ENCODE measurements at places on chromosomes 16 and 17.
A peak's percentile ranks its signal among the peaks of the same experiment; 100 is the strongest.

GRCh38 chr17:70059649-70060048 is 15.4 kb upstream of the KCNJ16 start:
- no peak for DNase-seq

DNA sequence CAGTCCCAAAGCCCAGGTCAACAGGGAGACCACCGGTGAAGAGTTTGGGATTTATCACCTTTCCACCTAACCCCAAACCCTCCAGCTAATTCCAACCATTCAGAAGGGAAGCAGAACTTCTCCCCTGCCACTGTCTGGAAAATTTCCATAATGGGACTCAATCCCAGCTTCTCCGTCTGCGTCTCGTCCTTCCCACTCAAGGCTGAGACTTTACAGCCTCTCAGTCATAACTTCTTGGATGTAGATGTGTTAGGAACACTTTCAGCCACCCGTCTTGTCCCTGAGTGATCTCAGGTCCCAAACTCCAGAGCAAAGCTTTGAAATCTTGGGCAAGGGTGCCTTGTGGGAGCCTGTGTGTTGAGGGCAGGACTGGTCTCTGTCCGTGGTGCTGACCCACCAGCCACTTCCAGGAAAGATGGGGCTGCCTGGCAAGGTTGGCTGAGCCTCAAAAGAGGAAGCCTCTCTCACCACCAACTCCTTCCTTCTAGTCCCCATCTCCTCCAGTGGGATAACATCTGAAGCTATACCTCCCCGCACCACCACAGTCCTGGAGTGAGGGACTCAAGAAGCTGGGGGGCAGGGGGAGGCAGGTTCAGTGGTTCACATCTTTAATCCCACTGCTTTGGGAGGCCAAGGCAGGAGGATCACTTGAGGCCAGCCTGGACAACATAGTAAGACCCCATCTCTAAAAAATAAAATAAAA is 9.3 kb downstream of the GAS2L2 start:
- DNase-seq: no peak

DNA sequence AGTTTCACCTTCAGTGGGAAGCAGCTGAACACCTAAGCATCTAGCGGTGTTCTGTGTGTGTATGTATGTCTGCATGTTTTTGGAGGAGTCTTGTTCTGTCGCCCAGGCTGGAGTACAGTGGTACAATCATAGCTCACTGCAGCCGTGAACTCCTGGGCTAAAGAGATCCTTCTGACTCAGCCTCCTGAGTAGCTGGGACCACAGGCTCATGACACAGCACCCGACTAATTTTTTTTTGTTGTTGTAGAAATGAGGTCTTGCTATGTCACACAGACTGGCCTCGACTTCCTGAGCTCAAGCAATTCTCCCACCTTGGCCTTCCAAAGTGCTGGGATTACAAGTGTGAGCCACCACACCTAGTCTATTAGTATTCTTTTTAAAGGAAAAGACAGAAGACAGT is 30.2 kb upstream of the FAAP100 start:
- no peak for DNase-seq

DNA sequence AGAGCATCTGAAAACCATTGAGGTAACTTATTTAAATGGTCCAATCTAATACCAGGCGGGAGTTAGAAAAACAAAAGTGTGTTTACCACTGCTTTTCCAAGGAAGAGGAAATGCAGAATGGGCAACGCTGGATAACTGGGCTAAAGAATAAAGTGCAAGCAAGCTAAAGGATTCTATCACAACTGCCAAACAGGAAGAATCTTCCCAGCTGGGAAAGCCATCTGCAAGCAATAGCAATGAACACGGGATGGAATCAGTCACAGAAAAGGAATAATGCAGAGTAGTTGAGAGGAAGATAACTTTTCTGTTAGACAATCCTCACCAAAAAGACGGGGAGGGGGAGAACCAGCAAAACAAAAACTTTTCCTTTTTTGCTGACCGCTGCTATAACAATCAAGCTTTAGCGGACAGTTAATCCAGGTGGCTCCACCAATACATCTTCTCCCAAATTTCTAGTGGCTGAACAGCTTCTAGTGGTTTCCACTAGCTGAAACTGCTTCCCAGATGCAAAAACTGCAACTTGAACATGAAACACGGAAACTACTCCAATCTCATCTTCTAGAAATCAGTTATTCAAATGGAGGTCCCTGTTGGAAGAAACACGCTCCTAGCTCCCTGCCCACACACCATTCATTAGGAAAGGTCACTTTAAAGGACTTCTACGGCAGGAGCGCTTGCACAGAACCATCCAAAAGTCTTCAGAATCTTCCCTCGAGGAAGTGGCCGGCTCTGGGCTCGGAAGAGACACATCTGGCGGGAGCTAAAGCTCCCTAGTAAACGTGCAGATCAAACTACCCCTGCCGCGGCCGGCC is 929 bp downstream of the TMEM11 start:
- DNase-seq: no peak

GRCh38 chr16:87723226-87723623 is 42.6 kb downstream of the KLHDC4 start:
- DNase-seq: peak; percentile 89

DNA sequence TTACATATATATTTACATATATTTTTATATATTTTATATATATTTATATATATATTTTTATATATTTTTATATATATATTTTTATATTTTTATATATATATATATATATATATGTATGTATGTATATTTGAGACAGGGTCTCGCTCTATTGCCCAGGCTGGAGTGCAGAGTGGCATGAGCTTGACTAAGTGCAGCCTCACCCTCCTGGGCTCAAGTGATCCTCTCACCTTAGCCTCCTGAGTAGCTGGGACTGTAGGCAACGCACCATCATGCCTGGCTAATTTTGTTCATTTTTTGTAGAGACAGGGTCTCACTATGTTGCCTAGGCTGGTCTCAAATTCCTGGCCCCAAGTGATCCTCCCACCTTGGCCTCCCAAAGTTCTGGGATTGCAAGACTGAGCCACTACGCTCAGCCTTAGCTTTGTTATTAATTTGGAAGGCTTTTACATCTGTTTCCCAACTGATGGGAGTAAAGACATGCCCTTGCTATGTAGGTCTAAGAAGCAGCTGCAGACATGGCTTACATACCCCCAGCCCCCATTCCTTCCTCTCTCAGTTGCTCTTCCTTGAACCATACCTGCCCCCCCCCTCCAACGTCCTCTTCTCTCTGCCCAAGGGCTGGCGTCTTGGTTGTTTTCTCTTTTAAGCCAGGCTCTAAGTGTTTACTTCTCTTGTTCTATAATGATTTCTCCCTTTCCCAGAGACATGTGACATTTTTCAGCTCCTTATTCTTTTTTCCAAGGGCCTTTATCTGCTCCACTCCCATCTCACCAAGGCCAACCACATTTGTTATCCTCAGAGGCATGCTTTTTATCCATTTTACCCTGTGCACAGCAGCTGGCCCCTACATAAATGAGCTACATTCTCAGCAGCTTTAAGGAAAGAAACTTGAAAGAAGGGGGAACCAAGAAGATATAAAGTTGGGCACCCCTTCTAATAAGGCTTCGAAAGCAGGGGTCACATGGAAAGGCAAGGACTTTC is 64.2 kb upstream of the ATF7IP2 start:
- DNase-seq: no peak

DNA sequence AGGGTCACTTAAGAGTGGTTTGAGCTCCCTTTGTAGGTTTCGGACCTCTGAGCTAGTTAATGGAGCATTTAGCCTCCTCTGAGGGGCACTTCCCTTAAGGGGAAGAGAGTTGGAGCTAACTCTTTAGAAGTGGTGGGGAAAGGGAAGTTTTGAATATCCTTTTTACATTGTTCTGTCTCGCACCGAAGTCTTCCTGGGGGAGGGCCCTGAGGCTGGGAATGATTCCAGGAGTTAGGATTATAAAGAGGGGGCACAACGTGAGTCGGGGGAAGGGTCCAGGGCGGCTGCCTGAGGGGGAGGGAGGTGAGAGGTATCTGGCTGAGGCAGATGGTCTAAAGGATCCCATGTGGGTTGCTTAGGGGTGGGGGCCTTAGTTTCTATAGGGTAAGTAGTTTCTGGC is 32.3 kb downstream of the SEC14L1 start:
- no peak for DNase-seq

DNA sequence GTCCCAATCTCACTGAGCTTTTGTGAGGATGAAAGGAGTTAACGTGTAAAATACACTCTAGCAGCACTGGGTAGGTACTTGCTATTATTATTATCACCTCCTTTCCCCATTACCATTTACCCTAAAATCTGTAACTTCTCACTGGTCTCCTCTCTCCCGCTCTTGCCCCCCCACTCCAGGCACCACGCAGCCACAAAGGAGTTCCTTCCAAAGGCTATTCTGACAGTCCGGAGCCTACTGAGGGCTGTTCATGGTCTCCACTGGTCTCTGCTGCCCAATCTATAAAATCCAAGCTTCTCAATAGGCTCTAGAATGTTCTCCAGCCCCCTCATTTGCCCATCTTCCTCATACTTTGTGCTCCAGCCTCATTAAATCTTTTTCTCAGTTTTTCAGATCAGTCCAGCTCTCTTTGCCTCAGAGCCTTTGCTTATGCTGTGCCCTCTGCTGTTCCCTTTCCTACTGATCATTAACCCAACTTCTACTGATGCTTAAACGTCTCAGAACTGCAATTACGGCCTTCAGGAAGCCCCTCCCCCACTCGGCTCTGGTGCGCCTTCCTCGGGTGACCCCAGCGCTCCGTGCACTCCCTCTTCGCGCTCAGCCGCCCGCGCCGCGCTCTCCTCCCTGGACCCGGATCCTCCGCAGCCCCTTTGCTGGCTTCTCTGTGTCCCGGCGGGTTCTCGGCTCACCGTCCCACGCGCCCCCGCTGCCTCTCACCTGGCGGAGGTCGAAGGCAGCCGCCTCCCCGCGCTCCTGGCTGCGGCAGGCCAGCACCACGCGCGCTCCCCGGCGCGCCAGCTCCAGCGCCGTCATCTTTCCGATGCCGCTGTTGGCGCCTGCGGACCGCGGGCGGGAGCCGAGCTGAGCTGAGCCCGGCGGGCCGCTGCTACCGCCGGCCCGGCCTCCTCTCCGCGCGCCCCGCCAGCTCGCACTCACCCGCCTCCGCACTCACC is 737 bp downstream of the DHRS13 start:
- peak; percentile 45 for DNase-seq

GRCh38 chr17:12985431-12986293 is 32.2 kb downstream of the ELAC2 start:
- peak; percentile 95 for DNase-seq

DNA sequence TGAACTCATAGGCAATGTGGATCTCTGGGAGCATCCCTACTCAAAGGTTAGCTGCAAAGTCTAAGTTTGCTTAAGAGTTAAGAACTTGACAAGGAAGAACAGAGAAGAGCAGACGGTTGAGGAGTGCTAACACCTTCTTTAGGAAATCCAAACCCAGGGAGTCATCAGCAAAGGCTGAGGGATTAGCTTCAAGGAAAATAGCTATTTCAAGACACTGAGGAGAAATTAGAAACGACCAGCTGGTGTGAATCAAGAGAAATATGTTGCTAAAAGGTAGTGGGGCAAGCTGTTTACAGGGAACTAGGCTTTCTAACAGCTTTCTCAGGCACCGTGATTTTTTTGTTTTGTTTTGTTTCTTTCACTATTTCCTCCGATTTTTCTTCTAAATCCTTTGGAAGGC is 90.7 kb downstream of the CDH8 start:
- no peak for DNase-seq

- no peak for DNase-seq
Measured at GRCh38 chr16:57469917-57470470, 7.5 kb downstream of the POLR2C start.

DNA sequence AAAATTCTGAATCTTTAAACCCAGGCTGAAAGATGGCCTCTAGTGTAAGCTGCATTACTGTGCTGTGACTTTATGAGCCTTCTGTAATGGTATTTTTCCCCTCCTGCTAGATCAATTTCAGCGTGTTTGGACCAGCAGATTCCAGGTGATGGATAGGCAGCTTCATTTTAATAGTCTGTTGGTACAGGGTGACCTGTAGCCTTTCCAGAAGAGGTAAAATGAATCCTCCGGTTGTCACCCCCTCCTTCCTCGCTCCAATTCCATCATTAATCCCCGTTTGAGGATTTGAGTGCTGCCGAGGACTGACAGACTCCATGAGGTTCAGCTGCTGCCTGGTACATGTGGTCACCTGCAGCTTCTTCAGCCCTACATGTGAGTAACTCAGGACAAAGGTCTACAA is 48.9 kb downstream of the MYH3 start:
- no peak for DNase-seq

GRCh38 chr16:74732707-74733350 is 32.2 kb upstream of the MLKL start:
- no peak for DNase-seq

DNA sequence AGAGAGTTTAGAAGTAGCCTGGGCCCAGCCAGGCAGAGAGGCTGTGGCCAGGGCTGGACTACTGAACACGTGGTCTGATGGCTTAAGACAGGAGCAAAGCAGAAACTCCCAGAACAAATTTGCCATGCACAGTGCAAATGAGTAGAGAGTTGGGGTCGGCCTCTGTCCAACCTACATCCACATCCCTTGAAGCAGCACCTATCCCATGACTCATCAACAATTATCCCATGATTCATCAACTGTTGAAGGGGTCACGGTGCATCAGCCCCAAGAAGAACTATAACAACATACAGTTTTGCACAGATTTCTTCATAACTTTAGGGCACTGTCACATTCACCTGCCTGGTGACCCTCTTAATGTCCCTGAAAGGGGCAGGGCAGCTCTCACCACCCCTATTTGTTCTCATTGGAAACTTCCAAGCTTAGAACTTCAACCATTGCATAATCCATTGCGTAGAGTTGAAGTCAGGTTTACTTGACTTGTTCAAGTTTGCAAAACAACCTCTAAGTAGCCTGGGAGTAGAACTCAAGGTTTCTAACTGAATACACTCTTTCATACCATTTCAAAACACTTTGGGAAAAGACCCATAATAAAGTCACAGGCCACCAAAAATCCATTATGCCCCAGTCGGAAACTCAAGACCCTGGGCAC is 235.2 kb upstream of the CDH5 start:
- DNase-seq: no peak

DNA sequence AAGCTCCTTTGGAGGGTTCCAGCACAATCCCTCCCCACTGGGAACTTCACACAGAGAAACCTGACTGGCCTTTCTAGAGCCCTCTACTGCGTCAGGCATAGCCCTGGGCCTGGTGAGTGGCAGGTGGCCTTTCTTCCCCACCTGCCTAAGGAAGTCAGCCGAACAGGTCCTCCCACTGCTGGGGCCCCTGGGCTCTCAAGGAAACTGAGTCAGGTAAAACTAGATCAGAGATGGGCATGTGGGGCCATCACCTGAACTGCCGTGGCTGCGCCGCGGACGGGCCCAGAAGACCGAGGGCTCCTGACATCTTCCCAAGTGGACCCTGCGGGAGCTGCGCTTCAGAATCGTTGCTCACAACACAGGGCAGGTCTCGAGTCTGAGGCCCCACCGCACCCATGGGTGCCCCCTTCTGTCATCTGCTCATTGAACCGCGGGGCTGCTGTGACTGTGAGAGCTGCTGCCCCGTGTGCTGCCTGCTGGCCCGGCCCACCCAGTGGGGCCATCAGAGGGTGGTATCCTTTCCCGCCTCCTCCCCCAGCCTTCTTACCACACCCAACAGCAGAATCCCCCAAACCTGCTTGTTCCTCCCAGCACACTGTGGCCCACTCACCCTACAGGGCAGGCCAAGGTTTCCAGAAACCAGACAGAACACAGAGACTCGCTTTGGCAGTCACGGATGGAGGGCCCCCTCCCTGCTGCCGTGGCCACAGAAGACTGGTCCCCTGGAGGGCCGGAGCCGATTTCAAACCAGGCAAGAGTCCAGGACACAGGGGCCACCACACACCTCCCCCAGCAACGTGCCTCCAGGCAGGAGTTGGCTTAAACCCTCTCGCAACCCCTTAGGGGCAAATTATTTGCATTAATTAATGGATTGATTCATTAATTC is 81.1 kb downstream of the TBC1D16 start:
- no peak for DNase-seq

GRCh38 chr17:42667088-42667951 is 8.2 kb downstream of the TUBG2 start:
- no peak for DNase-seq

- DNase-seq: no peak
Measured at GRCh38 chr17:9238340-9239245, 217.3 kb downstream of the NTN1 start.
